ENCODE measurements at places on chromosomes 7 and 10. TPM values are rescaled to one million over a fixed set of nuclear protein-coding genes. Genes with fewer than 3 reads are reported as not detected.

The JCAD gene
- total RNA-seq, result 8.2 TPM

The HDAC9 gene
- total RNA-seq, result 0.17 TPM

The EPDR1 gene
- total RNA-seq, result 89.0 TPM

The GFRA1 gene
- 10.2 TPM for total RNA-seq

The ZNF117 gene
- total RNA-seq, result 0.28 TPM

The EGFR gene
- 85.3 TPM for total RNA-seq

The NT5C2 gene
- 76.7 TPM for total RNA-seq

The PRLHR gene
- not detected for total RNA-seq

The NPC1L1 gene
- total RNA-seq, result 0.03 TPM

Measured in A549 treated with CORT108297 at 1 μM for 4 hours (cell line).